ENCODE measurements at places on chromosomes 11 and 22.

- no peak for DNase-seq
Measured at GRCh38 chr11:70661761-70662501, 263.6 kb downstream of the CTTN start.

DNA sequence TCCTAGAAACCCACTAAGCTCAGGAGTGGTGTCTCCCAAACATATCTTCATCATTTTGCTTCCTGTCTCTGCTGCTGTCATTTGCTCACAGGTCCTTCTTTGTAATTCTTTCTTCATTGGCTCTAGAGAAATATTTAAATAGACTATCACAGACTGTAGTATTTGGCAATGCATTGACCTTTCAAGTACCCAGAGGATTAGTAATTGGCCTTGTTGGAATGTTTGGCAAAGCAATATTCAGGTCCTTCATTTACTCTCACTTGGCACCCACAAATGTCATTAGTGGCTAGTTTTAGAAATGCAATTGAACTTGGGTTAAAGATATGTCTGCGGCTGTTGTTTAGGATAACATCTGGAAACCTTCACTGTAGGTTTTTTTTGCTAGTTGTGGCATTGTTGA lies 11.6 kb downstream of the OR4C5 start:
- no peak for DNase-seq

DNA sequence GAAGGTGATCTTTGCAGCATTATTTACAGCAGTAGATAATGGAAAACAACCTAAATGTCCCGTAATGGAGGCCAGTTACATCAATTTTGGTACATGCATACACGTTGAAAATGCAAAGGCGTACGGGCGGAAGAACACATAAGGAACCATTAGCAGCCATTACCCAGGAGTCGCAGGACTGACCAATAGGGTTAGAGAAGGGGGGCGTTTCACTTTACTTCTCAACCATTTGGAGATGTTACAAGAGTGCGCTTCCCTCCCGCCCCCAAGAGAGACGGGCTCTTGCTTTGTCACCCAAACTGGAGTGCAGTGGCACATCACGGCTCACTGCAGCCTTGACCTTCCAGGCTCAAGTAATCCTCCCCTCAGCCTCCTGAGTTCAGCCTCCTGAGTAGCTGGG lies 52.8 kb upstream of the SLC35C1 start:
- DNase-seq, result no peak

- no peak for DNase-seq
Measured at GRCh38 chr11:94325681-94326080, 21.3 kb downstream of the IZUMO1R start.
